ENCODE measurements at places on chromosomes 11 and 22.

- DNase-seq = no peak
These were observed 5.2 kb downstream of the MRGPRE start for GRCh38 chr11:3226846-3227567.

- DNase-seq = no peak
These were observed 9.7 kb downstream of the ASCL2 start for GRCh38 chr11:2260491-2261364.

DNA sequence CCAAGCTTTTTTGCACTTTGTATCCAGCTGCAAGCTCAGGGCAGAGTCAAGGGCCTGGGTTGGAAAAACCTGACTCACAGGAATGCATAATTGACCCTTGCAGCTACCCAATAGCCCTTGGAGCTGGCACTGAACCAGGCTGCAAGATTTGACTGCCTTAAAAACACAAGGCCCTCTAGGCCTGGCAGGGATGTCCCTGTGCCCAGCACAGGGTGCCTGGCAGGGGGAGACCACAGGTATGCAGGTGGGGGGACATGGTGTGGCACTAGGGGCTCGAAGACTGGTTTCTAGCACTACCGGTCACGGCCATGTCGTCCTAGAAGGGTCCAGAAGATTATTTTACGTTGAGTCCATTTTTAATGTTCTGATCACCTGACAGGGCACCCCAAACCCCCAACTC lies 30.2 kb downstream of the SBF1 start:
- peak; percentile 74 for DNase-seq

DNA sequence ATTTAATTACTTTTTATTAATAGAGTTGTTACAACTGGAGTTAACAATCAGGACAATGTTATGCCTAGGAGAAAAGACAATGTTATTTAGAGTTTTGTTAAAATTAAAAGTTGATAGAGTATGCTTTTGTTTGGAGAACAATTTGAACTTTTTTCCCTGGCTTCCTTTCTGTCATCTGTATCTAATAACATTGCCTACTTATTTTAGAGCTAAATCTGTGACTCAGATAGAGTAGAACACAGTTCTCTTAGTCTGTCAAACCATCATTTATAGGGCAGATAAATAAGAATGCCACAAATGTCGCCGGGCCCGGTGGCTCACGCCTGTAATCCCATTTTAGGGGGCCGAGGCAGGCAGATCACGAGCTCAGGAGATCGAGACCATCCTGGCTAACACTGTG lies 28.9 kb upstream of the YAP1 start:
- peak; percentile 15 for DNase-seq

DNA sequence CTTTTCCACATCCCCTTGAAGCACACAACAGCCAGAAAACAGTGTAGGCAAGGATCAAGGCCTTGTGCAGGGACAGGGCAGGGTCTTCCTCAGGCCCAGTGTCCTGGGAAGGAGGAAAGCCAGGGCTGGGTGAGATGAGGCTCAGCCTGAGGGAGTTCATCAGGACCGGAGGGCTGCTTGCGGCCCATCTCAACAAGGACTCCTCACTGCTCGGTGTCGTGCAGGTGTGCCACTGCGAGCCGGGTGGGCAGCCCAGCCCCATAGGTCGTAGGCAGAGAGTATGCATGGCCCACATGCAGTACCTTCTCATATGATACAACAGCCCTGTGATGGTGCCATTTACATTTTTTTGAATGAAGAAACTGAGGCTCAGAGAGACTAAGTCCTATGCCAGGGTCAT lies 12.9 kb downstream of the SHISA8 start:
- no peak for DNase-seq

DNA sequence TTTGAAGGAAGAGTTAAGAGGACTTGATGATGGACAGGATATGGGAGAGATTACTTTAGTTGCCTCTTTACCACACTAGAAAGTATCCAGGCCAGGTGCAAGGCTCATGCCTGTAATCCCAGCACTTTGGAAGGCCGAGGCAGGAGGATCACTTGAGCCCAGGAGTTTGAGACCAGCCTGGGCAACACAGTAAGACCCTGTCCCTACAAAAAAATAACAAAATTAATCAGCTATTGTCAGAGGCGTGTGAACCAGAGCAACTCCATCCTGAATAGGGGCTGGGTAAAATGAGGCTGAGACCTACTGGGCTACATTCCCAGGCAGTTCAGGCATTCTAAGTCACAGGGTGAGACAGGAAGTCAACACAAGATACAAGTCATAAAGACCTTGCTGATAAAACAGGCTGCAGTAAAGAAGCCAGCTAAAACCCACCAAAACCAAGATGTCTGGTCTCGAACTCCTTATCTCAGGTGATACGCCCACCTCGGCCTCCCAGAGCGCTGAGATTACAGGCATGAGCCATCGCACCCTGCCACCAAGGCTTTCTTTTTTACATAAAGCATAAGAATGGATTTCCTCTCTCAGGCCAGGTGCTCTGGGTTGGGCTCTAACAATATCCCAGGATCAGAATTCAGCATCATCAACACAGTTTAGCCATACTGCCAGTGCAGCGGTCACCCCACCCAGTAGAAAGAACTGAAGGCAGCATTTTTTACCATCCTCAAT lies 17.8 kb downstream of the PI4KA start:
- no peak for DNase-seq

DNA sequence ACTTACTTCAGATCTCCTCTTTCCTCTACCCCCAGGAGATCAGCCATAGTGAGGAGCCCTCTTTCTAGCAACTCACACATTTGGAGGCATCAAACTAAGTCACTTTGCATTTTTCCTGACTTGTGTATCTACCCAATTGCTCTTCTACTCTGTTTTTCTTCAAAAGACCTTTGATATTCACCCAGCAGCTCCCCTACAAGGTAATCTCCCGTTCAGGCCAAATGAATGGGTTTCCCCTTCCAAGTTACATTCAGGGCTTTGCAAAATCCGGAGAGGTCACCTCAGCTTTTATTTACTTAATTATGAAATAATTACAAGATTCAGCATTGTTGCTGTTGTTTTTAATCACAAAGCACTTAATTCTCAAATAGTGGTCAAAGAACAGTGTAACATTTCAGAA lies 6.1 kb downstream of the LARGE1 start:
- no peak for DNase-seq

GRCh38 chr11:120746836-120747609 lies 235.5 kb downstream of the GRIK4 start:
- DNase-seq = no peak

- DNase-seq = no peak
These were observed 26.2 kb downstream of the RRP7A start for GRCh38 chr22:42493393-42493792.

- no peak for DNase-seq
These were observed 279.4 kb downstream of the NTM start for GRCh38 chr11:131649856-131650255.

DNA sequence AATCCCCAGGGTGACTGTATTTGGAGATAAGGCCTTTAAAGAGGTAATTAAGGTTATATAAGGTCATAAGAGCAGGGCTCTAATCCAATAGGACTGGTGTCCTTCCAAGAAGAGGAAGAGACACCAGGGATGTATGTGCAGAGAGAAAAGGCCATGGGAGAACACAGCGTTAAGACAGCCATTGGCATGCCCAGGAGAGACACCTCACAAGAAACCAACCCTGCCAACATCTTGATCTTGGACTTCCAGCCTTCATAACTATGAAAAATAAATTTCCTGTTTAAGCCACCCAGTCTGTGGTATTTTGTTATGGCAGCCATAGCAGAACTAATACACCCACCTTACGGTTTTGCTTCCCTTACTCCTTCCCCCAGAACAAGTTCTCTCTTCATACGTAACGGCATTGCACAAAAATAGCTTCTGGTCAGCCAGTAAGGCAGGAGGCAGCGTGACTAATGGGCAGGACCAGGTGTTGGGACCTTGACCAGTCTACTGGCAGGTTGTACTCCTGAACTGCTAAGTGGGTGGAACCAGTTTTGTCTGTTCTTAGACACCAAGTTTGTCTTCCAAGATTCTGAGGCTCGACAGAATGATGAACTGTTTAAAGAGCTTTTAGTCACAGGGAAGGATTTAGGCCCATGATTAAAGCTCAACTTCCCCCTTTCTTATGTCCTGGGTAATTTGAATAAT lies 31.9 kb upstream of the UPB1 start:
- DNase-seq = no peak

DNA sequence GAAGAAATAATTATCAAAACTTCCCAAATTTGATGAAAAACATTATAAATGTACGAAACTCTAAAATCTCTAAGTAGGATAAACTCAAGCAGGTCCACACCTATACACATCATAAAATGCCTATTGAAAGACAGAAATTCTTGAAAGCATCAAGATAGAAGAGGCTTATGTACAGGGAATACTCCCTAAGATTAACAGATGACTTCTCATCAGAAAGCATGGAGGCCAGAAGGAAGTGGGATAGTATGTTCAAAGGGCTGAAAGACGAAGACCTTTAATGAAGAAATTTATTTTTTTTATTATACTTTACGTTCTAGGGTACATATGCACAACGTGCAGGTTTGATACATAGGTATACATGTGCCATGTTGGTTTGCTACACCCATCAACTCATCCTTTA lies 45.3 kb upstream of the KCNA4 start:
- no peak for DNase-seq

- DNase-seq = peak; percentile 36
These were observed 3.4 kb upstream of the LDHC start for GRCh38 chr11:18408558-18409291.

- no peak for DNase-seq
These were observed 199.0 kb downstream of the BRD1 start for GRCh38 chr22:49628391-49629260.

- no peak for DNase-seq
These were observed 48.7 kb downstream of the OTOG start for GRCh38 chr11:17595526-17596309.

DNA sequence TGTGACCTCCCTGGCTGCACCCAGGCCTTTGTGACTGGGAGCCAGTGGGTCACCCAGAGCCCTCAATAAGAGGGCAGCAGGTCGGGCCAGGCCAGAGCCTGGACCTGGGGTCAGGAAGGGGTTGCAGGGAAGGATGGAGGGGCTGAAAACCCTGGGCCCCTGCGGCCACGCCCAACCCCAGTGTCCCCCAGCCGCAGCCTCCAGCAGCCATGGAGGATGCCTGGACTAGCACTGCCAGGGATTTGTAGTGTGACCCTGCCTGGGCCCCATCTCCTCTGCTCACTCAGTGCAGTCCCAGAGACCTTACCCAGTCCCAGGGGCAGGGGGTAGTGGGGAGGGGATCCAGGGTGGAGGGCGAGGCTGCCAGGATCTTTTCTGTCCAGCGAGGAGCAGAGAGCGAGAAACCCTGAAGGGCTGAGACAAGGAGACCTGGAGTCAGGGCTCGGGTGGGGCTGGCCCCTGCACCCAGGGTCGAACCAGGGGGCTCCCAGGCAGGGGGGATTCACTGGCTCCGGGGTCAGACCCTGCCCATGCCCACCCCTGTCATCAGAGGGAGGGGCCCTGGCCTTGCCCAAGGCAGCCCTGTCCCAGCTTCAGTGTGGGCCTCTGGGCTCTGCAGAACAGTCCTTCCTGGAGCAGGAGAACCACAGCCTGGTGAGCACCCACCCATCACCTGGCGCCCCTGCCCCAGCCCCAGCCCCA lies 187.5 kb downstream of the IGLL1 start:
- DNase-seq = no peak

GRCh38 chr11:95364324-95365295 lies 133.6 kb upstream of the SESN3 start:
- no peak for DNase-seq

DNA sequence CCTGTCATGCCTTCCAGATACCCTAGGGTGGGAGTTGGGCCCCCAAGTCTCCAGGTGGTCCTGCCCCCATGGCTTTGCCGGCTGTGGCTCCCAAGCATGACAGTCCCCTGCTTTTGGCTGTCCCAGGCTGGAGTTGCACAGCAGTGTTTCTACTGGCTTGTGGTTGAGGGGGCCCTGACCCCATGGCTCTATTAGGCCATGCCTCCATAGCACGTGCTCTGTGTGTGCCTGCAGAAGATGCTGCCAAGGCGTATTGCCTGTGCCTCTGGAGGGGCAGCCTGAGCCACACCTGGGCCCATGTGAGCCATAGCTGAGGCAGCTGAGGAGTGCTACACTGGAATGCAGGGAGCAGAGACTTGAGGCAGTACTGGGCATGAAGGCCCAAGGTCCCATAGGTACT lies 25.4 kb upstream of the CD81 start:
- no peak for DNase-seq

DNA sequence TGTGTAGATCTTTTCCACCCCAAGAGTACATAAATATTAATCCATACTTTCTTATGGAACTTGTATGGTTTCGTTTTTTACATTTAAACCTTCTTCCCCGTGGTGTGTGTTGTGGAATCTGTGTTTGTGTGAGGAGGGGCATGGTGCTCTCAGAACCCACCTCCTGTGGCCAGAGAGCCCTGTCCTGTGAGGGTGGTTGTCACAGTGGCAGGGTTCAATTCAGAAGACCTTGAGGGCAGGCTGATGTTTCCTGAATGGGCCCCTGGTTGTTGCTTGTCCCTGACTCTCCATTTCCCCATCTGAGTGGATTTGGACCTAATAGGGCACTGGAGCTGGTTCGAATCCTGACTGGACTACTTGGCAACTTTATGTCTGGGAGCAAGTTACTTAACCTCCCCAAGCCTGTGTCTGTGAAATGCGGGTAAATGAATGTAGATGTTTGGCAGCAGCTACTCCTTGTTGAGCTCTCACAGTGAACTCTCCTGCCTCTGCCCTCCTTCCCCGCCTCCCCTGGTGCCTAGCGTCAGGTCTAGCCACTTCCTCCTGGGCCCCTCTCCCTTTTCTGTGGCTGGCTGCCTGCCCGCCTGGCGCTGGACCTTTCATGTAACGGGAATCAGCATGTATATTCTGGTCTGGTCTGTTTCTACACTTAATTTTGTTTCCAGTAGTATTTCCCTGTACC lies 7.3 kb downstream of the NEAT1 start:
- DNase-seq = peak; percentile 91

GRCh38 chr11:2211113-2211971 lies 39.7 kb upstream of the TH start:
- DNase-seq = no peak

- DNase-seq = no peak
These were observed 37.1 kb upstream of the NNMT start for GRCh38 chr11:114259124-114259526.

DNA sequence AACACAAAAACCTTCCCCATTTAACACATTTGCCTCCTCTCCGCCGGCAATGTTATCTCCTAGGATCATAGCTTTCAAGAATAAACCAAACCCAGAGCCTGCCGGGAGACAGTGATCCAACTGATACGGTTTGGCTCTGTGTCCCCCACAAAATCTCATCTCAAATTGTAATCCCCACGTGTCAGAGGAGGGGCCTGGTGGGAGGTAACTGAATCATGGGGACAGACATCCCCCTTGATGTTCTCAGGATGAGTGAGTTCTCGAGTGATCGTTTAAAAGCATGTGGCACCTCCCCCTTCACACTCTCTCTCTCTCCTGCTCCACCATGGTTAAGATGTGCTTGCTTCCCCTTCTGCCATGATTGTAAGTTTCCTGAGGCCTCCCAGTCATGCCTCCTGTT lies 33.3 kb downstream of the RBFOX2 start:
- no peak for DNase-seq

GRCh38 chr11:125370561-125371389 lies 125.3 kb downstream of the FEZ1 start:
- DNase-seq = no peak

- peak; percentile 92 for DNase-seq
These were observed 5.3 kb downstream of the CD44 start for GRCh38 chr11:35144136-35144741.

GRCh38 chr22:17143101-17143500 lies 16.0 kb downstream of the HDHD5 start:
- DNase-seq = no peak

- no peak for DNase-seq
These were observed 35.7 kb upstream of the MUC5AC start for GRCh38 chr11:1121813-1122663.

- DNase-seq = no peak
These were observed 68.0 kb downstream of the ETS1 start for GRCh38 chr11:128519338-128519737.

- peak; percentile 87 for DNase-seq
These were observed 13.9 kb upstream of the RASSF10 start for GRCh38 chr11:12995188-12995587.

All from AG10803 (cell line).